NCI-H526 treated with DMSO at 0.1 percent for 48 hours (cell line): ENCODE measurements at places on chromosomes 6 and 20.
A peak's percentile ranks its signal among the peaks of the same experiment; 100 is the strongest.

DNA sequence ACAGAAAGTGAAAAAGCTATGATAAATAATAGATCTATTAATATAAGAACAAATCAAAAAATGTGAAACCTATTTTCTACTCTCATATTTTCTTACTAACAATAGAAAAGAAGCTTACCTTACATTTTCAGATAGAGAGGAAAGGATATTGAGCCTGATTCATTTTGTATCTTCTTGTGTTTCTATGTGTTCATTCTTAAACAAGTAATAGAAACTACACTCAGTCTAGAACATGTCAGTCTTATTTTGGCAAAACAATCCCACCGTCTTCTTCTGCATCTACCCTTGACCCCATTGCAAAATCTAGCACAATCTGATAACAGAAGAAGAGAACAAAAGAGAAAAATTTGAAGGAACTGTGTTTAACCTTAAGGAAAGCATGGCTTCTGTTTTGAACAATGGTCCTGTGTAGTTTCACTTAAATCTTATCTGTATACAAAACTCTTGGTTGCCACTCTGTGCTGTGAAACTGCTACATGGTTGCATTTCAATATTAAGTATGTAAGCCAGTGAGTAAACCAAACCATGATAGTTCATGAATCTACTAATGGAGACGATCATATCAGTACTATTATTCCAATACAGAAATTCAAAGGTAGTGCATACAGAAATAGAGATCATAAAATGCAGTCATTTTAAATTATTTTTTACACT lies 69.5 kb upstream of the LGSN start:
- no peak for DNase-seq

DNA sequence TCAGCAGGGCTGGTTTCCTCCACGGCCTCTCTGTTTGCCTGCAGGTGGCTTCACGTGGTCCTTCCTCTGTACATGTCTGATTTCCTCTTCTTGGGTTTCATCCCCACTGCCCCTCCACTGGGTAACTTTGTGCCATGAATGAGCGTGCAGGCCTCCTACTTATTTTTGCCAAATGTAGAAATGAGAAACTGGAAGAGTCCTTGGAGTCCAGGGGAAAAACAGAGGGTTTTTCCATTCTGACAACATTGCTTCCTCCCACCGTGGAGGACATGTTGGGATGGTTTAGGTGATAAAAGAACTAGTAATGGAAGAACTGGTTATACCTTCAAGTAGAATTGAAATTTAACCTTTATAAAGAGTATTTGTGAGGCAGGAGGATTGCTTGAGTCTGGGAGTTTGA lies 699.5 kb downstream of the QKI start:
- DNase-seq: no peak

GRCh38 chr6:91691449-91691848 lies 1104.6 kb upstream of the MAP3K7 start:
- DNase-seq: no peak

DNA sequence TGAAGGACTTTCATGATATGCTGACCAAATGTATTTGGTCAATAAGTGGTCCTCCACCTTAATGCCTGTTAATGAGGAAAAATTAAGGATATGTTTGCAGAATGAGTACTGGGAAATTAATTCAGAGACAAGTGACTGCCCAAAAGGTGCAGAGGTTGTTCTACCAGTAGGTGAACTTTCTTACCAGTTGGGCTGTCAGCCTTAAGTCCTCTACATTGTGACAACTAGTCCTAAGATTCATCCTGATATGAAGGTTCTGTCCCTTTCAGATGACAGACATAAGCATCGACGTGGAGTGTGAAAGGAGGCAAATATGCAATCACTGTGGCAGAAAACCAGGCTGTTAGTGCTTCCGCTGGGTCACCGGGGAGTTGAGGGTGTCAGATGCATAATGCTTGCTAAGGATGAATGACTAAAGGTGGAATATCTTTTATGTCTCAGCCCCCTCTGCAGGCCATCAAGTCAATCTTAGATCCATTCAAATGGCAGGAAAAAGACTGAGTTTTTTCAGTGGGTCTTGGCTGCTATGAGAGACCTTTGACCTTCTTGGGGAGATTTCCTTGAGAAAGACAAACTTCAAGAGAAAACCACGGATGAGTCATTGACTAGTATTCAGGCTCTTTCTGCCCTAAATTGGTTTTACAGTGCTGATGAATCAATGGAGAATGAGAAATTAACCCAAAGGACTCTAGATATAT lies 226.0 kb downstream of the TPBG start:
- peak; percentile 70 for DNase-seq

DNA sequence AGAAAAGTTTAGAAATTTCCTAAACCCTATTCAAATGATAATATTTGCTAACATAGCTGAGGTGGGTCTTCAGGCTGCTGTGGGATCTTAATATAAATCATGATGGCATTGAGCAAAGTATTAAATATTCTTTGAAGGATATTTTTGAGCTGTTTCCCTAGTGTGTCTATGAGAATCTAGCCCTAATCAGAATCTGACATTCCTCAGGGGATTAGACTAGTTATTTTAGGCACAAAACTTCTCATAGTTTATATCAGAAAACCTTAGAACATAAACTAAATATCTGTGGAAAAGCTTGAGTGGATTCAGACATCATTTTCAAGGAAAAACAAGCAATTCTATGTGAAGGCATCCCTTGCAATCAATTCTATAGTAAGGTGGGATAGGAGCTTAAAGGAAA lies 594.5 kb downstream of the RFPL4B start:
- no peak for DNase-seq

DNA sequence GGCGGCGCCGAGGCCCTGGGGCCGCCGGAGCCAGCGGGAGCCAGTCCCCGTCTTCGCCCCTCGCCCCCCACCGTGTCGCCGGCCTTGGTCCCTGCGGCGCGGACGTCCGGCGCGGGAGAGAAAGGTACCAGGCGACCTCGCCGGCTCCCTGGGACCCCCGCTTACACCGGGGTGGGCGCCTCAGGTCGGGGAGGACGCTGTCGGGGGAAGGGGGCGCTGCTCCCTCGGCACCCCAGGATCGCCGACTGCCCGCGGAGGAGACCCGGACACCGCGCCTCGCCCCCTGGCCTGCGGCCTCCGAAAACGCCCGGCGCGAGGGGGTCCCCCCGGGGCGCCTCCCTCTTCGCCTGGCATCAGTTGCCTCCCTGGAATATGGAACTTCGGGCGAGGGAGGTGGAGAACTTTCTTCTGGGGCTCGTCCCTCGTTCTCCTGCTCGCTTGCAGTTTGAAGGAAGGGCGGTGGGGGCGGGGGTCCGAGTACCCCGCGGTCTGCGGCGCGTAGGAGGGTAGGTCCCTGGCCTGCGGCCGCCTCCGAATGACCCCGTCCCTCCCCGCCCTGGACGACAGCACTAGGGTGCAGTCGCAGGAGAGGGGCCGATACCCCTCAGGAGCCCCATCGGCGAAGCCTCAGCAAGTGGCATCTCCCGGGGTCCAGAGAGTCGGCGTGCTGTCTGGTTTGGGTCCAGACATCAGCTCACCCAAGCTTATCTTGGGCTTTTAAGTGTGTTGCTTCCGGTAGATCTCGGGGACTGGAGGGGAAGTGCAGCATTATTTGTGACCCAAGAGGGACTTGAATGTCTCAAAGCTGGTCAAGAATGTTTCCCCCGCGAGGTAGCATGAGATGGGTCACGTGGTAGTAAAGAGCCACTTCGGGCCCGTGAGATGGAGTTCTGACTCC lies 549 bp downstream of the ANKRD6 start:
- peak; percentile 2 for DNase-seq

- no peak for DNase-seq
These were observed 32.0 kb downstream of the QKI start for GRCh38 chr6:163446549-163446948.

GRCh38 chr6:75488033-75488432 lies 5.6 kb downstream of the FILIP1 start:
- no peak for DNase-seq

- no peak for DNase-seq
These were observed 795.9 kb downstream of the MAFB start for GRCh38 chr20:39893003-39893685.

- DNase-seq: no peak
These were observed 212.4 kb upstream of the NT5E start for GRCh38 chr6:85237478-85237877.

- DNase-seq: no peak
These were observed 6.2 kb downstream of the EPHA7 start for GRCh38 chr6:93413190-93413589.

GRCh38 chr6:151475653-151476523 lies 17.9 kb upstream of the CCDC170 start:
- peak; percentile 14 for DNase-seq

- no peak for DNase-seq
These were observed 192.2 kb downstream of the TBC1D32 start for GRCh38 chr6:121142093-121142492.

- DNase-seq: peak; percentile 65
These were observed at the start of gene UBE2V1 for GRCh38 chr20:50112512-50113419. Gene UBE2V1 (minus strand): TSS chr20:50113150. CDS start chr20:50113128, 22 bp downstream.

GRCh38 chr6:164106345-164106769 lies 691.8 kb downstream of the QKI start:
- no peak for DNase-seq
